NCI-H2081 (cell line): ENCODE measurements at places on chromosomes 7 and 10.

GRCh38 chr7:37027557-37028341, 303.5 kb upstream of the AOAH start:
- DNase-seq = no peak

DNA sequence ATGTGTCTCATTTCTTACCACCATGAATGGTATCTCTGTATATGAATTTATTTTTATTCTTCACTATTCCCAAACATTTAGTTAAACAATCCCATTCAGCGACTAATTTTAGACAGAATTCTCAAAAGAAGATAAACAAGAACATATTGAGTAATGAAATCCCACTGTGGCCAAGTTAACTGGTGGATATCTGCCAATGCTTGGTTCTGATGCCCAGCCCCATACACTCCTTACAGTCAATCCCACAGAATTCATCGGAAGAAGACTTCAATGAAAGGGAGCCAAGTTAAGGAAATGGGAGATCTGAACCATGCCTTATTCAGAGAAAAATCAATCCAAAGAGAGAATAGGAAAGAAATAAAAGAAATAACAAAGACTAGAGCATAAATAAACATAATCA, 518.0 kb downstream of the XPNPEP1 start:
- no peak for DNase-seq

GRCh38 chr7:92722541-92722940, 113.8 kb downstream of the CDK6 start:
- DNase-seq = no peak

DNA sequence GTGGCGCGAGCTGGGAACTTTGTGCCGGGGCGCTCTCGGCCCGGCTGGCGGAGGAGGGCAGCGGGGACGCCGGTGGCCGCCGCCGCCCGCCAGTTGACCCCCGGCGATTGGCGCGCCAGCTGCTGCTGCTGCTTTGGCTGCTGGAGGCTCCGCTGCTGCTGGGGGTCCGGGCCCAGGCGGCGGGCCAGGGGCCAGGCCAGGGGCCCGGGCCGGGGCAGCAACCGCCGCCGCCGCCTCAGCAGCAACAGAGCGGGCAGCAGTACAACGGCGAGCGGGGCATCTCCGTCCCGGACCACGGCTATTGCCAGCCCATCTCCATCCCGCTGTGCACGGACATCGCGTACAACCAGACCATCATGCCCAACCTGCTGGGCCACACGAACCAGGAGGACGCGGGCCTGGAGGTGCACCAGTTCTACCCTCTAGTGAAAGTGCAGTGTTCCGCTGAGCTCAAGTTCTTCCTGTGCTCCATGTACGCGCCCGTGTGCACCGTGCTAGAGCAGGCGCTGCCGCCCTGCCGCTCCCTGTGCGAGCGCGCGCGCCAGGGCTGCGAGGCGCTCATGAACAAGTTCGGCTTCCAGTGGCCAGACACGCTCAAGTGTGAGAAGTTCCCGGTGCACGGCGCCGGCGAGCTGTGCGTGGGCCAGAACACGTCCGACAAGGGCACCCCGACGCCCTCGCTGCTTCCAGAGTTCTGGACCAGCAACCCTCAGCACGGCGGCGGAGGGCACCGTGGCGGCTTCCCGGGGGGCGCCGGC, 870 bp downstream of the FZD1 start:
- DNase-seq = peak; percentile 67

GRCh38 chr7:26343320-26343832, 51.7 kb downstream of the SNX10 start:
- DNase-seq = no peak

DNA sequence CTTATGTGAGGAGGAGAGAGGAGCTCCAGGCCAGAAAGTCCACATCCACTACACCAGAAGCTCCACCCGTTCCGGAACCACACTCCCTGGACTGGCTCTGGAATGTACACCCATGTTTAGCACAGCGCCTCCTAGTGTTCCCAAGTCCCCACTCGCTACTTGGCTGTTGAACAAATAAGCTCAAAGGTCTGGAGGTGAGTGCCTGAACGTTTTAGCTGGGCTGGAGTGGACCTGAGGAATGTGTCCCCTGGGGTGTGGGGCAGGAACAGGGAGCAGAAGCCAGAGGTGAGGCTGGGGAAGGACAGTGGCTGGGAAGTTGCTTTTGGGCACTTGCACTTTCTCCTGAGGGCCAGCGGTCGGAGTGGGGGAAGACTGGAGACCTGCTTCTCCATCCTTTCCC, 164.1 kb upstream of the CDCA7L start:
- no peak for DNase-seq

DNA sequence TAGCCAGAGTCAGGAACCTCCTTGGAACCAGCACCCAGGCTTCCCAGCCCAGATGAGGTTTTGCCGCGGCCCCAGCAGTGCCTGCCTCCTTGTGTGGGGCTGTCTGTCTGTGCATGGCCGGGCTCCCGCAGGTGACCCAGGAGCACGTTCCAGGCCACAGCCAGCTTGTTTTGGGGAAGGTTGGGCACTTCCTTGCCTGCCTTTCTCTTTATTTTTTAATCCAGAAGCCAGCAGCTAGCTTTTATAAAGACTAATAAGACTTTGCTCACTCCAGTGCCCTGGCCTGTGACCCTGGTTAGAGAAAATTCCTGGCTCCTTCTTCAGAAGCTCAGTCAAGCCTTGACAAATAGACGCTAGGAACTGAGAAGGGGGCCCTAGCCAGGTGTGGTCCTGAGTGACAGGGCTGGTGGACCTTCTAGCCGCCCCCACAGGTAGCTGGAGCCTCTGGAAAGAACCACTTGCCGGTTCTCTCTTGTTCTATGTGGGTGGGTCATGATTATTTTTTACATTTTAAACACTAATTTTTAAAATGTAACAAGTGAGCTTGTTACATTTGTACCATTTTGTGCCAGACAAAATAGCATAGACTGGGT, 837 bp downstream of the SLC29A3 start:
- no peak for DNase-seq

DNA sequence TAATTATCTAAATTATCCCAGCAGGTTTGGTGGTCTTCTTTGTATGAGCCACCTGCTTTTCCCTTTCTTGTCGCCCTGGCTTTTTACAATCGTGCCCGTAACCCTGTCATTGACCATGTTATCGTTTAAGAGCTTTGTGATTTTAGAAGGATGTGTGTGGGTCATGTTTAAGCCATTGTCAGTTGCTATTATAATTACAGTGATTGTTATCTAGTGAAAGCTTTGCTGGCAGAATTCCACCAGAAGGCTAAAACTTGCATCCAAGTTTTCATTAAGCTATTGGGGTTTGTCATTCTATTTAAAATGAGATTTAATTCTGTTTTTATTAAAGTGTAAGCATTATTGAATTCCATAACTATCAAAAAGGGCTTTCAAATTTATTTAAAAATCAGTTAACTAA, 354.2 kb upstream of the TMEM229A start:
- DNase-seq = no peak

GRCh38 chr10:76035206-76036110, 604.0 kb downstream of the LRMDA start:
- no peak for DNase-seq

DNA sequence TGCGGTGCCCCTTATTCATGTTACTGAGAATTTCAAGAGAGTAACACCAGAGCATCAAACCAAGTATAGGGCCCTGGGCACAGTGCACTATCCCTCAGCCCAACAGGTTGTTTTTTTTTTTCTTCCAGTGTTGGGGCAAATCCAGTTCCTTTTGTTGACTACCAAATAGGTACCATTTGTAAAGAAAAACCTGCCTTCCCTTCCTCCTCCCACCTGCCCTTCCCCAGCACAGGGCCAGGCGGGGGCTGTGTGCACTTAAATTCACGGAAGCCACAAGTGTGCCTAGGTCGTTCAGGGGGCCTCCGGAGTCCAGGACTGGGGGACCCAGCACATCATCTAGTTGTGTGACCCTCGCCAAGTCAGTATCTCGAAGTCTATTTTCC, 595 bp upstream of the SFXN4 start:
- no peak for DNase-seq

DNA sequence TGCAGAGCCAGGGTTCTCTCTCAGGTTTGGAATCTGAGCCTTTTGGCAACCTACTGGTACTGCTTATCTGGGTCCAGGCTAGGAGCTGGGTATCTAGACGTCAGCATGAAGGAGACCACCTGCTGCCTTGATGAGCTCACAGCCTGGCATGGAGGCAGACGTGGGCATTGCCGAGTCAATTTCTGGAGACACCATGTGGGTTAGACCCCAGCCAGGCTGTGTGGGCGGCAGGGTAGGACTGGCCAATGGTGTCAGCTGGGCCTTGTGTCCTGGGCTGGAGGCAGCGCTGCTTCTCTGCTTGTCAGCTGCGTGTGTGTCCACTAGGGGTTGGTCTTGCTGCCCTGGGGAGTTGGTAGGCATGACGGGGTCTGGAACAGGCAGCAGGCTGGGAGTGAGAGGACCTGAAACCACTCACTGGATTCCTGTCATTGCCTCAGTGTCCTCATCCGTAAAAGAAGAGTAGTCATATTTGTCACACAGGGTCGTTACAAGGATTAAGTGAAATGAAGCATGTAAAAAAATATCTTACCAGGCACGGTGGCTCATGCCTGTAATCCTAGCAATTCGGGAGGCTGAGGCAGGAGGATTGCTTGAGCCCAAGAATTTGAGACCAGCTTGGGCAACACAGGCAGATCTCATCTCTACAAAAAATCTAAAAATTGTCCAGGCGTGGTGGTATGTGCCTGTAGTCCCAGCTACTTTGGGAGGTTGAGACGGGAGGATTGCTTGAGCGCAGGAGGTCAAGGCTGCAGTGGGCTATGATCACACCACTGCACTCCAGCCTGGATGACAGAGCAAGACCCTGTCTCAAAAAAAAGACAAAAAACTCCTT, 31.7 kb upstream of the ANKRD2 start:
- DNase-seq = no peak

- no peak for DNase-seq
Observed at GRCh38 chr10:69278446-69278963, at the start of gene HK1. Gene HK1, plus strand, starts transcription at chr10:69278496.

- DNase-seq = no peak
Observed at GRCh38 chr10:107033799-107034422, 130.6 kb downstream of the SORCS1 start.

DNA sequence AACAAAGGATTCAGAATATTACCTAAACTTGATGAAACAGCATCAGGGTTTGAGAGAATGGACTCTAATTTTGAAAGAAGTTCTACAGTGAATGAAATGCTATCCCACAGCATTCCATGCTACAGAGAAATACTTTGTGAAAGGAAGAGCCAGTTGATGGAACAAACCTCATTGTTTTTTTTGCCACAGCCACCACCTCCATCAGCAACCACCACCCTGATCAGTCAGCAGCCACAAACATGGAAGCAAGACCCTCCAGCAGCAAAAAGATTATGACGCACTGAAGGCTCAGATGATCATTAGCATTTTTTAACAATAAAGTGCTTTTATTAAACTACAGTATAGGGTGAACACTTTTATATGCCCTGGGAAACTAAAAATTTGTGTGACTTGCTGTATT, 98.7 kb downstream of the LRRC4 start:
- DNase-seq = no peak

DNA sequence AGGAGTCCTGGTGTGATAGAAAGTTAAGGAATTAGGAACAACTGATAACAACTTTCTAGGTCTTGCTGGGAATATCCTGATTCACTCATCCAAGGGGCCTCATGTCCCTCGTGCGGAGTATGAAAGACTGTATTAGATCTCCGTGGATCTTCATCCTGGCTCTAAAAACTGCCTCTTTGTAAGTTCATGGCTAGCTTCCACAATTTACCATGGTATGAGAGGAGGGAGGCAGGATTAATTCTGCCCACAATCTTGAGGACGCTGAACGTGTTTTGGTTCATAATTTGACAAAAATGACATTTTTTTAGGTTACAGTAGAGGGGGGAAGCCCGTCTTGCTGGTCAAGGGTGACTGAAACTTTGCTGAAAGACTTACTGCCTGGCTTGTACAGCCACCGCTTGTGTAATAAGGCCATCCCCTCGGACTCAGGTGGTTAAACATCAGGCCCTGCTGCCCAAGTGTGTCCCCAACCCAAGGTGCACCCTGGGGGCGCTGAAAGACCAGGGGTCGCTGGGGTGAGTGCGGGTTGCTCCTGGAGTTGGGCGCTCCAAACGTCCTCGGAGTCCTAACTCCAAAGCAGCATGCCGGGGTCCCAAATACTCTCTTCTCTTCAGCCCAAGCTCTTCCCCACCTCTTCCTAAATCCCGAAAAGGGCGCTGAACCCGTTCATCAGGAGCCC, 733 bp downstream of the HIBADH start:
- no peak for DNase-seq
